ENCODE measurements at places on chromosomes 3 and 15.

DNA sequence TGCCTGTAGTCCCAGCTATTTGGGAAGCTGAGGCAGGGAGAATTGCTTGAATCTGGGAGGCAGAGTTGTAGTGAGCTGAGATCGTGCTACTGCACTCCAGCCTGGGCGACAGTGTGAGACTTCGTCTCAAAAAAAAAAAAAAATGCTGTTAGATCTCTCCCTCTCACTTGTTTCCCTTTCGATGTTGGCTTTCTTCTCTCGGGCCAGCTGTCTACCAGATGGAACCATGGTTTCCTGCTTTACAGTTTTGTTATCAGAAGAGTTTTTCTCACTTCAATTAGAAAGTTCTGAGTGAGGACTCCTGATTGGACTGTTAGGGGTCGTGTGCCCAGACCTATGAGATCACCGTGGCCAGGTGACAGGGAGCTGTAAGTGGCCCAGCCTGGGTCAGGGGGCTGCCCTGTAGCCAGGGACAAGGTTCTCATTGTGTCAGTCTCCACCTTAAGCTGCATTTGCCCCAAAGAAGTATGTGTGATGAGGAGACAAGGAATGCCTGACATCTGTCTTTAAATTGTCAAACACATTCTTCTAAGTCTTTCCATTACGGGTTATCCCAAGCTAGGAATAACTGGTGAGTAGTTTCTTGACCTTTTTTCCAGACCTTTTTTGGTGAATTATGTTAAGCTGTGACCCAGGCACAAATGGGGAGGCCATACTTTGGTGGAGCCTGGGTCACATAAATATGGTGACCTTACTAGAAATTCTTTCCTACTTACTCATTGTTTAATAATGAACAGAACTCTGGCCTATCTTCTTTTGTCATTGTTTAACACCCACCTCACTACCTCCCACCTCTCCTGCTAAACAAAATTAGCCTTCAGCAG, 25.2 kb downstream of the SNAPC5 start:
- DNase-seq = no peak

DNA sequence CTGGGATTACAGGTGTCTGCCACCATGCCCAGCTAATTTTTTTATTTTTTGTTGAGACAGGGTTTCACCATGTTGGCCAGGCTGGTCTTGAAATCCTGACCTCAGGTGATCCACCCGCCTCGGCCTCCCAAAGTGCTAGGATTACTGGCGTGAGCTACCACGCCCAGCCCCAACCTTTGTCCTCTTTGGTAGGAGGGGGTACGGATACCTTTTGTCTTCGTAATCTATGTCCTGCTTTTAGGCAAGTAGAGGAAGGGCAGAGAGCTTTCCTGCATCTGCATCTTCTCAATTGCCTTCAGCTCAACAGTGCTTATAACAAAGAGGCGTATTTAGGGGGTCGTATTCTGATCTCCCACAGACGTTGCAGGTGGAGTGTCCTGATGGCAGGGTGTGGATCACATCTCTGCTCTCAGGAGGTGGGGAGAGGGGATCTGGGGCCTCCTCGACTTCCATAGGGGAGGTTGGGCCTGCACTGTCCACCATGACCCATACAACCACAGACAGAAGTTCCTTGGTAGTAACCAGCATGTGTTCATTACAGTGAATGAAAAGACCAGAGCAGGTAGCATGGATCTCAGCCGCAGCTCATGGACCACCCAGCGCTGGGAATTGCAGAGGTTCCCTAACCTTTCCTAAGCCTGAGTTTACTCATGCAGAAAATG, 21.4 kb upstream of the KCTD6 start:
- no peak for DNase-seq

- DNase-seq = no peak
Measured at GRCh38 chr15:68442903-68443302, 10.9 kb upstream of the ITGA11 start.

- no peak for DNase-seq
Measured at GRCh38 chr3:108389372-108389771, 93.0 kb downstream of the HHLA2 start.

- DNase-seq = no peak
Measured at GRCh38 chr3:38232701-38233100, 32.9 kb upstream of the SLC22A13 start.

DNA sequence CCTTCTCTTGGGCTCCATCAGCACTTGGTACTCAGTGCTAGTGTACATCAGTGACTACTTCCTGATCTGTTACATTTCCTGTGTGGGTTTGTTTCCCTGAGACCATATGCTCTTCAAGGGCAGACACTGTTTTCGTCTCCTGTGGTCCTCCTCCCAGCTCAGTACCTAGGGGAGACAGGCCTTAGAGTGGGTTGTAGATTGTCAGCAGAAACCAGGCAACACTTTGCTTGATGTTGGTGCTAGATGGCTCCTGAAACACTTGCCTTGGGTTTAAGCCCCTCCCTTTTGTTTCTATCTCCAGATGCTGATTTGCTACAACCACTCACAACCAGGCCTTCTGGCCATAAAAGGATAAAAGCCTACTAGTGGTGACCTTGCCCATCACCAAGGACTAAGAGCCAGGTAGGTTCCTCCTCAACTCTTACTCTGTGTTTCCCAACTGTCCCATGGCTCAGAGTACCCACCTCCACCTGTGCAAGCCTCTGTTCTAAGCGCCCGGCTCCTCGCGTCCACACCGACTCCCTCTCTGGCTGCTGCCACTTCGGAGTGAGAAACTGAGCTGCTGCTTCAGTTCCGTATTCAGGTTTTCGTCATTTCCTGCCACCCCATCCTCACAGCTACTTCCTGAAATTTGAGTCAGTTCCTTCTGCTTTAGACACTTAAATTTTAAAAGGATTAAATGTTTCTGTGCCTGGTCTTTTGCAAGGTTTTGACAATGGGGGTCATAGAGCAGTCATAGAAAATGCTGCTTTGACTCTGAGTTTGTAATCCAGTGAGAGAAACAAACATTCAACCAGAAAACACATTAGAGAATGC, at the start of gene HCLS1:
Gene HCLS1 (minus strand): TSS at position 548 of the 816 bp plus-strand sequence. CDS start 2,556 bp downstream, outside the sequence.
- DNase-seq = peak; percentile 41

All from stimulated activated CD8-positive, alpha-beta memory T cell treated with anti-CD3 and anti-CD28 coated beads, Interleukin-4, amount 100 ng/mL, for 4 hours (primary cell).